Activated B cell treated with CpG ODN at 0.5 μM for 24 hours (primary cell): ENCODE measurements at places on chromosomes 3 and 15. TPM values are rescaled to one million over a fixed set of nuclear protein-coding genes. Genes with fewer than 3 reads are reported as not detected.

DNA sequence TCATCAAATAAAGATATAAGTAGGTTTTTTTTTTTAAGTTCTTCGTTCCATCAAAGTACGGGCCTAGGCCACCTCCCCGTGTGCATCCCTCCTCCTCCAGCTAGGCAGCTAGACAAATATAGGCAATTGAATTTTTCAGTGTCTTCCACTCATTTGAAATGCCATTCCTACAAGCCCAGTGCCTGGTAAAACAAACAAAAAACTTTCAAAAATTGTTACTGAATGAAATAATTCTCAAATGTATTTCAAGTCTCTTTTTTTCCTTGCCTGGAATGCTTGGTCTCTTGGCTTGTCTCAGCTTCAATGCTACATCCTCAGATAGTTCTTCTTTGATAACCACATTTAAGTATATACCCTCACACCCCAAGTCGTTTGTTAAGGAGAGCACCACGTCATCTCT, 3.8 kb downstream of the EIF2AK4 start:
- H3K4me3 ChIP-seq: no peak overlapping the region
- H3K4me1 ChIP-seq: peaks cover 36% of the 10 kb centered on the region
- H3K36me3 ChIP-seq: peaks cover 22% of the 10 kb centered on the region
- no peak for DNase-seq

DNA sequence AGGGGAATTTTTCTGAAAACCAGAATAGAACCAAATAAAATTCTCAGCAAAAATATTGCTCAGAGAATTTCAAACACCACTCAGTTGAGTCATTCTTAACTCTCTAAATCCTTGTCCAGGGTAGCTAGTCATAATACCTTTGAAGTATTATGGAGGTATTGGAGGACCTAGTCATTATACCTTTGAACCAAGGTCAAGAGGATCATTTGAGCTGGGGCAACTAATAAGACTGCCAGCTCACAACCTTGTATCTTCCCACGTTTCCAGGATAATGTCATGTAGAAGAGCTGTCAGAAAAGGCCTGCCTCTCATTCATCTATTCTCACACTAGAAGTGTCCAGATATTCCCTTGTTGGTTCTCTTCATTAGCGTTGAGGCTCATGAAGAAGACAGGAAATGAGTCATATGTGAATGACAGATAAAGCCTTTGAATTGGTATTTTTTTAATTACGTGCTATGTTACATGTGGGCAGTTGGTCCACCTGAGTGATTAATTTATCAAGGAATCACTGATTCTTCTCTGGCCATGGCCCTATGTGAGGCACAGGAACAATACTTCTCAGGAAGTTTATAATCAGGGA, 48.3 kb downstream of the TOPAZ1 start:
- no peak for DNase-seq
- H3K27ac ChIP-seq: no peak overlapping the region
- peaks cover 2% of the 10 kb centered on the region for H3K27me3 ChIP-seq
- no peaks in the 10 kb centered on the region for H3K4me1 ChIP-seq
- no peak overlapping the region for H3K4me3 ChIP-seq

GRCh38 chr3:31241533-31241932, 291.2 kb upstream of the STT3B start:
- H3K36me3 ChIP-seq: no peaks in the 10 kb centered on the region
- H3K4me1 ChIP-seq: no peaks in the 10 kb centered on the region
- H3K4me3 ChIP-seq: no peak overlapping the region
- no peak for DNase-seq
- H3K27me3 ChIP-seq: peaks cover 12% of the 10 kb centered on the region

- H3K27ac ChIP-seq: no peak overlapping the region
- H3K4me1 ChIP-seq: no peaks in the 10 kb centered on the region
- DNase-seq: no peak
- no peaks in the 10 kb centered on the region for H3K27me3 ChIP-seq
- H3K36me3 ChIP-seq: no peaks in the 10 kb centered on the region
Observed at GRCh38 chr3:162224746-162225145, 728.1 kb downstream of the OTOL1 start.

GRCh38 chr3:17799312-17799711, 56.9 kb upstream of the TBC1D5 start:
- no peak overlapping the region for H3K27ac ChIP-seq
- no peaks in the 10 kb centered on the region for H3K36me3 ChIP-seq
- H3K4me1 ChIP-seq: peaks cover 10% of the 10 kb centered on the region
- no peaks in the 10 kb centered on the region for H3K27me3 ChIP-seq
- DNase-seq: no peak

DNA sequence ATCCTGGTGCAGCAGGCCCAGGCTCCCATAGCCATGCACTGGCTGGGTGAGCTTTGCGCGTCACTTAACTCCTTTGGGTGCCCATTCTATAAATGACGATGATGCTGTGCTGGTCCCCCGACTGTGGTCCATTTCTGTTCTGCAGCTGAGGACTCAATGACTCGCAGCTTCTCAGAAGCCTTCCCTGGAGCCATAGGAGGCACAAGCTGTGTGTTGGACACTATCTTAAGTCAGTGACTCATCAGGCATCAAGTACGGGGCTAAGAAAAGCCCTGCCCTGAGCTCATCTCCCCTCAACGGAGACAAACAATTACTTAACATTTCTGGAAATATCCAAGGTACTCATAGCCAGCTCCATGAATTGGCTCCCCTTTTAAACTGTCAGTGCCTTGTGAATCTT, 13.8 kb upstream of the MUSTN1 start:
- no peaks in the 10 kb centered on the region for H3K27me3 ChIP-seq
- H3K4me1 ChIP-seq: no peaks in the 10 kb centered on the region
- peaks cover 57% of the 10 kb centered on the region for H3K36me3 ChIP-seq
- H3K27ac ChIP-seq: no peak overlapping the region
- DNase-seq: no peak

DNA sequence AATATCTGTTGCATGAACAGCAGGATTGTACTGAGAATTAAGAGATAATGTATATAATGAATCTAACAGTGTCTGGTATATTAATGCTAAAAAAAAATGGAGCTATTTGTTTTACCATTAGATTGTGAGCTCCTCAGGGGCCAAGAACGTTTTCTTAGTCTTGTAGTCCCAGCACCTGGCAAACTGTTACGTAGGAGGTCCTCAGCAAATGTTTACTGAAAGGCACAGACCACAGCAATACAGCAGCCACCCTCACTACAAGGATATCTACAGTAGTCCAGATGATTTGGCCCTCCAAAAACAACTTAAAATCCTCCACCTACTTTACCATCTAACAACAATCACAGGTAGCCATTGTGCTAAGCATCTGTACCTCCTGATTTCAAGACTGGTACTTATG, 59.7 kb downstream of the MSL2 start:
- H3K36me3 ChIP-seq: no peaks in the 10 kb centered on the region
- H3K4me3 ChIP-seq: no peak overlapping the region
- no peaks in the 10 kb centered on the region for H3K27me3 ChIP-seq
- no peak overlapping the region for H3K27ac ChIP-seq
- DNase-seq: no peak

DNA sequence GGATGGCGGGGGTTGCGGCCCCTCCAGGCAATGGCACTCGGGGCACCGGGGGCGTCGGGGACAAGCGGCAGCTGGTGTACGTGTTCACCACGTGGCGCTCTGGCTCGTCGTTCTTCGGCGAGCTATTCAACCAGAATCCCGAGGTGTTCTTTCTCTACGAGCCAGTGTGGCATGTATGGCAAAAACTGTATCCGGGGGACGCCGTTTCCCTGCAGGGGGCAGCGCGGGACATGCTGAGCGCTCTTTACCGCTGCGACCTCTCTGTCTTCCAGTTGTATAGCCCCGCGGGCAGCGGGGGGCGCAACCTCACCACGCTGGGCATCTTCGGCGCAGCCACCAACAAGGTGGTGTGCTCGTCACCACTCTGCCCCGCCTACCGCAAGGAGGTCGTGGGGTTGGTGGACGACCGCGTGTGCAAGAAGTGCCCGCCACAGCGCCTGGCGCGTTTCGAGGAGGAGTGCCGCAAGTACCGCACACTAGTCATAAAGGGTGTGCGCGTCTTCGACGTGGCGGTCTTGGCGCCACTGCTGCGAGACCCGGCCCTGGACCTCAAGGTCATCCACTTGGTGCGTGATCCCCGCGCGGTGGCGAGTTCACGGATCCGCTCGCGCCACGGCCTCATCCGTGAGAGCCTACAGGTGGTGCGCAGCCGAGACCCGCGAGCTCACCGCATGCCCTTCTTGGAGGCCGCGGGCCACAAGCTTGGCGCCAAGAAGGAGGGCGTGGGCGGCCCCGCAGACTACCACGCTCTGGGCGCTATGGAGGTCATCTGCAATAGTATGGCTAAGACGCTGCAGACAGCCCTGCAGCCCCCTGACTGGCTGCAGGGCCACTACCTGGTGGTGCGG, 1.9 kb downstream of the CHST2 start:
- no peak overlapping the region for H3K27ac ChIP-seq
- peaks cover 42% of the 10 kb centered on the region for H3K4me1 ChIP-seq
- peak; percentile 15 for DNase-seq
- H3K4me3 ChIP-seq: peak overlapping the region; percentile 75
- no peaks in the 10 kb centered on the region for H3K27me3 ChIP-seq

- peaks cover 19% of the 10 kb centered on the region for H3K4me1 ChIP-seq
- H3K27me3 ChIP-seq: peaks cover 3% of the 10 kb centered on the region
- H3K36me3 ChIP-seq: no peaks in the 10 kb centered on the region
- H3K4me3 ChIP-seq: peak overlapping the region; percentile 67
- DNase-seq: peak; percentile 62
Observed at GRCh38 chr15:73318463-73319351, 50.1 kb downstream of the HCN4 start.

GRCh38 chr15:96182736-96183513, 147.6 kb upstream of the NR2F2 start:
- no peak overlapping the region for H3K27ac ChIP-seq
- H3K4me3 ChIP-seq: no peak overlapping the region
- no peak for DNase-seq
- H3K4me1 ChIP-seq: no peaks in the 10 kb centered on the region
- H3K36me3 ChIP-seq: no peaks in the 10 kb centered on the region

DNA sequence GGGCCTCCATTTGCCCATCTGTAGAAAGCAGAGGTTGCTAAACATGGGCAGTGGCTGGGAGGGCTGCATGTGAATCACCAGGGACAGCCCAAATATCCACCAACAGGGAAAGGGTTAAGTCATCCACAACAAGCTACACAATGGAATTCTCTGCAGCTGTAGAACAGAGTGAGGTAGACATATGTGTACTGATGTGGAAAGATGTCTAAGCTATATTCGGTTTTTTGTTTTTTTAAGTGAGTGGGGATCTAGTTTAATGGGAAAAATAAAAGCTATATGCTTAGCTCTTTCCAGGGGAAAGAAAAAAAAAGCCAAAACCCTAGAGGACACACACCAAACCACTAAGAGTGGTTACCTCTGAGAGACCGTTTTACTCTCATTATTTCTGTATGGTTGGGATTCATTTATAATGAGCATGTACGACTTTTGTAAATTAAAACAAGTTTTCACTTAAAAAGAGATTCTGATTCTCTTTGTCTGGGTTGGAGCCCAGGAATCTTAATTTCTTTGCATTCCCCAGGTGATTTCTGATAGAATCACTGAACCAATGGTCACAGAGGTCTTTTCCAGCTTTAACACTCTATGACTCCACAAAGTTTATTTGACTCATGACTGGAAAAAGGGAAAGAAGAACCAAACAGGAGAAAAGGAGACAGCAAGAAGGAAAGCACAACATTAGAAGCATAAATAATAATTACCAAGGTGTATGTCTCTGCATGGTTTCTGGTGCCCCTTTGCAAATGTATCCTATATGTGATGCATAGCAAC, 19.1 kb downstream of the CRABP1 start:
- peaks cover 7% of the 10 kb centered on the region for H3K27me3 ChIP-seq
- no peaks in the 10 kb centered on the region for H3K4me1 ChIP-seq
- DNase-seq: no peak
- no peaks in the 10 kb centered on the region for H3K36me3 ChIP-seq
- no peak overlapping the region for H3K27ac ChIP-seq

GRCh38 chr15:55195996-55196395, 745 bp downstream of the RSL24D1 start:
- H3K27ac ChIP-seq: no peak overlapping the region
- peaks cover 9% of the 10 kb centered on the region for H3K4me1 ChIP-seq
- no peaks in the 10 kb centered on the region for H3K27me3 ChIP-seq

DNA sequence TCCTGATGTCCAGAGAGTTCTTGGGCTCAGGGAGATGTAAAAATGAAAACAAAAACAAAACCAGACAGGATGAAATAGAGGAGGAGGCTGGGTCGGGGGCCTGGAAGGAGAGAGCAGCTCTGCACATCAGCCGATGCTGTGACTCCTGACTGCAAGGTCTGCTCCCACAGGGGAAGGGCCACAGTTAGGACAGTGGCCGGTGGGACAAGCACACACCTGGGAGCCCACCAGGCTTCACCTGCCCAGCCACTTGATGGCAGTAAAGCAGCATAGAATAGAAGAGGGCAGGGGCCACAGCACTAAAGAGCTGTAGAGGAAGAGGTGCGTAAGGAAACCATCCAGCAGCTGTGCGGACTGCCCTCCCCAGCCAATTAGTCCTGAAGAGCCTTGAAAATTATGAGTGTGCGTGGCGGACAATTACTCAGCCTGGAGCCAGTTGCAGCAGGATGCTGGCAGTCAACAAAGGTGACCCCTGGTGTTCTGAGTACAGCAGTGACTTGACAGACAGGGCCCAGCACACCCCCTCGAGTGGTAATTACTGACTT, 29.8 kb downstream of the ALS2CL start:
- no peaks in the 10 kb centered on the region for H3K36me3 ChIP-seq
- DNase-seq: no peak
- peaks cover 16% of the 10 kb centered on the region for H3K27me3 ChIP-seq
- no peak overlapping the region for H3K4me3 ChIP-seq
- H3K4me1 ChIP-seq: peaks cover 8% of the 10 kb centered on the region

GRCh38 chr15:50786871-50787270, 21.4 kb upstream of the SPPL2A start:
- H3K27ac ChIP-seq: no peak overlapping the region
- H3K4me1 ChIP-seq: no peaks in the 10 kb centered on the region
- no peaks in the 10 kb centered on the region for H3K36me3 ChIP-seq
- no peak overlapping the region for H3K4me3 ChIP-seq
- no peak for DNase-seq

DNA sequence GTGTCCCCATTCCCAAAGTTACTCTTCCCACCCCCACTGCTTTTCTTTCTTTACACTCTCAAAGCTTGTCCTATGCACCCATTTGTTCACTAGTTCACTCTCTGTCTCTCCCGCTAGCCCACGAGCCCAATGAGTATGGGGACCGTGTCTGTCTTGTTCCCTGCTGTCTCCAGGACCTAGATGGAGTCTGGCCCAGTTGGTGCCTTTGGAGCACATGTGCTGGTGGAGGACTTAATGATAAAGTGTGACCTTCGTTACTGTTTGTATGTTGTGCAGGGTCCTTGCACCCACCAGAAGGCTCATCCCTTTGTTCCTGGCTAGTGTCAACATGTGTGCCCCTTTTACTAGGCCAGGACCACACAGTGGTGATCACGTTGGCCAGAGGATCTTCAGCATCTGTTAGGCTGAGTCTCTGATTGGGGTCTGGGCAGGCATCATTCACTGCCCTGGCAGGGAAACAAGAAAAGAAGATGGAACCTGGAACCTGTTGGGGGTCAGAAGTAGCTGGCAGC, 7.4 kb downstream of the CISH start:
- no peaks in the 10 kb centered on the region for H3K27me3 ChIP-seq
- no peak overlapping the region for H3K4me3 ChIP-seq
- no peak for DNase-seq
- H3K27ac ChIP-seq: peak overlapping the region; percentile 56

GRCh38 chr3:80556763-80557162, 789.0 kb upstream of the ROBO1 start:
- H3K36me3 ChIP-seq: no peaks in the 10 kb centered on the region
- no peak for DNase-seq
- H3K4me3 ChIP-seq: no peak overlapping the region

Gene GHSR
- not detected in 2 replicates for total RNA-seq

Gene SMCO1
- not detected in 2 replicates for total RNA-seq

Gene IDH2
- 49.1 and 51.2 TPM in 2 replicates for total RNA-seq

Gene GPR87
- total RNA-seq: not detected in 2 replicates

Gene TMEM212
- total RNA-seq: not detected in 2 replicates

Gene KNG1
- total RNA-seq: not detected in 2 replicates

Gene GOLGA6L1
- total RNA-seq: not detected in 2 replicates

Gene SAMMSON
- not detected in 2 replicates for total RNA-seq

Gene IMPG2
- total RNA-seq: 0.20 and 0.29 TPM in 2 replicates
